Thymus (tissue), 14 donors: ENCODE measurements at places on chromosomes 11 and 22. TPM values are rescaled to one million over a fixed set of nuclear protein-coding genes. Genes with fewer than 3 reads are reported as not detected.
A peak's percentile ranks its signal among the peaks of the same experiment; 100 is the strongest.

The RFPL3 gene
- not detected for total RNA-seq

The SORL1 gene
- 23.8 TPM for total RNA-seq

The ARHGAP20 gene
- total RNA-seq: 0.57 TPM

The IGF2 gene
- total RNA-seq: 38.2 TPM

The GUCY1A2 gene
- total RNA-seq: 0.94 TPM

The PVALB gene
- total RNA-seq: 0.47 TPM

- no peak overlapping the region for H3K27ac ChIP-seq
- H3K27me3 ChIP-seq: no peaks in the 10 kb centered on the region
Observed at GRCh38 chr11:65911682-65912568, 6.9 kb downstream of the C11orf68 start.

DNA sequence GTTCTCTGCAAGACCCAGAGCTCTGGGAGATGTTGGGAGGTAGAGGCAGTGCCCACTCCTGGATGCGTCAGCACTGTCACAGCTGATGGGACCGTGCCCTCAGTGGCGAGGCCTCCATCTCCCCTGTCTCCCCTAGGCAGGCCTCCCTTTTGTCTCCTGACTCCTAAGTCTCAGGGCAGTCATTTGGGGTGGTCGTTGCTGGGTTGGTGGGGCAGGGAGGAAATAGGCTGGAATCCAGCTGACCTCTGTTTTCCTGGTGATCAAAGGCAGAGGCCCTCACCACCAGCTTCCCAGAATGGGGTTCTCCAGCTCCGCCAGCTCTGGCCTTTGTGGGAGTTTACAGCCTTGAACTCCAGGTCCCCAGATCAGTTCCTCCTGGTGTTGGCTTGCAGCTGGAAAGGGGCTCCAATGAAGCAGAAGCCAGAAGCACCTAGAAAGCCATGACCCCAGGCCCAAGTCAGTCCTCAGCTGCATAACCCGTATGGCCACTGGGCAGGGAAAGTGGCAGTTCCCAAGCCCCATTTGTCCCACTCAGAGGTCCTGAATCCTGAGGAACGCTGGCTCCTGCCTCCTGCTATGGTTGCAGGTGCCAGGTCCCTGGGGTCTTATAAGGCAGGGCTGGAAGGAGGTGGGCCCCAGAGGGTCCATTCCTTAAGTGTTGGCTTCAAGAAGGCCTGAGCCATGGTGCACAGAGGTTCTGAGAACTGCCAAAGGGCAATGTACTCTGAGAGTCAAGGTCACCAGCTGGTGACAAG lies 7.3 kb upstream of the FXYD2 start:
- H3K27ac ChIP-seq: peak overlapping the region; percentile 59
- no peak overlapping the region for H3K4me3 ChIP-seq
- H3K4me1 ChIP-seq: peaks cover 65% of the 10 kb centered on the region
- no peaks in the 10 kb centered on the region for H3K36me3 ChIP-seq

DNA sequence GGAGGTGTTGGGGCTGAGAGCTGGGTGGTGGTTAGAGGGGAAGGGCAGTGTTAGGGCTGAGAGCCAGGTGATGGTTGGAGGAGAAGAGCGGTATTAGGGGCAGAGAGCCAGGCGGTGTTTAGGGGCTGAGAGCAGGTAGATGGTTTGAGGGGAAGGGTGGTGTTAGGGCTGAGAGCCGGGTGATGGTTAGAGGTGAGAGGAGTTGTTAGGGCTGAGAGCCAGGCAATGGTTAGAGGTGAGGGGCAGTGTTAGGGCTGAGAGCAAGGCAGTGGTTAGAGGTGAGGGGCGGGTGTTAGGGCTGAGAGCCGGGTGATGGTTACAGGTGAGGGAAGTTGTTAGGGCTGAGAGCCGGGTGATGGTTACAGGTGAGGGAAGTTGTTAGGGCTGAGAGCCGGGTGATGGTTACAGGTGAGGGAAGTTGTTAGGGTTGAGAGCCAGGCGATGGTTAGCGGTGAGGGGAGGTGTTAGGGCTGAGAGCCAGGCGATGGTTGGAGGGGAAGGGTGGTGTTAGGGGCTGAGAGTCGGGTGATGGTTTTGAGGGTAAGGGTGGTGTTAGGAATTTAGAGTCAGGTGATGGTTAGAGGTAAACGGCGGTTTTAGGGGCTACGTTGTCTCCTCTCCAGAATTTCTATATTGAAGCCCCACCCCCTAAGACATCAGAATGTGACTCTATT lies 230.0 kb upstream of the TBCEL start:
- H3K27ac ChIP-seq: no peak overlapping the region
- no peaks in the 10 kb centered on the region for H3K27me3 ChIP-seq
- no peaks in the 10 kb centered on the region for H3K36me3 ChIP-seq
- DNase-seq: no peak
- no peaks in the 10 kb centered on the region for H3K4me1 ChIP-seq

DNA sequence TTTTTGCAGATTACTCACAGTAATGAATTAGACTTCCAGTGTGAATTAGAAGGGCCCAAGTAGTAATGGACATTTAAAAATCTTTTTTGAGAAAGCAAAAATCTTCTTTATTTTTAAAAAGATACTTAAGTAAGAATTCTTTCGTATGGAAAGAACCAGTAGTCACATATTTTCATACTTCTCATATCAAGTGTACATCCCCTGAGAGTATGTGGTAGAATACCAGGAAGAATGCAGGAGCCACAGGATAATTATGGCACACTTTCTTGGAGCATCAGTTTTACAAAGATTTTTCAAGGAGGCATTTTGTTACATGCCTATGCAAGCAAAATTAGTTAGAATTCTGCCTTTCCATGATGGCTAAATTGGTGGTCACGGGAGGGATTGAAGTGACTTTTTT lies 28.1 kb downstream of the POLD3 start:
- no peaks in the 10 kb centered on the region for H3K27me3 ChIP-seq
- H3K4me1 ChIP-seq: no peaks in the 10 kb centered on the region
- no peak overlapping the region for H3K4me3 ChIP-seq
- no peak for DNase-seq

- DNase-seq: no peak
- H3K4me3 ChIP-seq: no peak overlapping the region
- no peaks in the 10 kb centered on the region for H3K27me3 ChIP-seq
Observed at GRCh38 chr11:33640730-33641371, 59.8 kb downstream of the C11orf91 start.

GRCh38 chr11:8329336-8329735 lies 65.7 kb upstream of the LMO1 start:
- no peak for DNase-seq
- H3K4me1 ChIP-seq: no peaks in the 10 kb centered on the region
- H3K27me3 ChIP-seq: no peaks in the 10 kb centered on the region
- no peak overlapping the region for H3K27ac ChIP-seq

DNA sequence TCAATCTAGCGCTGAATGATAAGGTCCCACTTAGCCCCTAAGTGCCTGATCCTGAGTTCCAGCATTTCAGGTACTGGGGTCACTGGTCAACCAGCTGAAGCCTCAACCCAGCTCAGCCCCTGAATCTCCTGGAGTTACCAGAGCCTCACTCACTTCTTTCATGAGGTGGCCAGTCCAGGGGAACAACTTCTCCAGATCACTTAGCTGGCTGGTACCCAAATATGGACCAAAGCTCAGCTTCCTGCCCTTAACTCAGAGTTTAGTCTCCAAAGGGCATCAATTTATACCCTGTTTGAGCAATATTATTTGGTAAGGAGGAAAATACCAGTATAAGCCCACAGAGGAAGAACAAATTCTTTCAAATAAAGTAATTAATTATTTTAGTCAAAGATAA lies 105.6 kb downstream of the SLC1A2 start:
- DNase-seq: no peak
- no peaks in the 10 kb centered on the region for H3K36me3 ChIP-seq

- H3K4me3 ChIP-seq: no peak overlapping the region
- no peaks in the 10 kb centered on the region for H3K36me3 ChIP-seq
- no peaks in the 10 kb centered on the region for H3K27me3 ChIP-seq
- no peak for DNase-seq
- no peaks in the 10 kb centered on the region for H3K4me1 ChIP-seq
Observed at GRCh38 chr11:15735706-15736105, 620.6 kb downstream of the SOX6 start.

- peaks cover 7% of the 10 kb centered on the region for H3K36me3 ChIP-seq
- no peak overlapping the region for H3K4me3 ChIP-seq
- no peaks in the 10 kb centered on the region for H3K4me1 ChIP-seq
- DNase-seq: no peak
- H3K27ac ChIP-seq: no peak overlapping the region
Observed at GRCh38 chr11:72984453-72985077, 157.6 kb downstream of the FCHSD2 start.
